ENCODE measurements at places on chromosomes 1 and 21.

DNA sequence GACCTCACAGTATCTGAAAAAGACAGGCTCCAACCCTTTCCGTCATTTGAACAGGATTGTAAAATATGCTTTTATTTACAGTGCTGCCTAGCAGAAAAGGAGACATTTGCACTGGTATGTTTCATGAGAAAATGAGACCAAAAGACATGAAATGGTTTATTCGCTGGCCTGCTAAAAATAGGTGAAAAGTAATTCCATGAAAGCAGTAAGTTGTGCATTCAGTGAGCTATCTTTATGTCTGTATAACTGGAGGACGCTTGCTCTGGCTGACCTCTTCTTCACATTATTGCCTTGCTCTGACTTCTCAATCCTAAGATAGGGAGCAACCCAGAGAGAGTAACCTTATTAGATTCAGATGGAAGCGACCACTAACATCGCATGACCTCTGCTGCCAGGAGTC is 38.3 kb downstream of the ODF2L start:
- no peak for DNase-seq

- DNase-seq, result no peak
Observed at GRCh38 chr1:6313393-6314200, 52.7 kb upstream of the GPR153 start.

GRCh38 chr1:117696561-117696960 is 90.7 kb downstream of the TENT5C start:
- peak; percentile 77 for DNase-seq

DNA sequence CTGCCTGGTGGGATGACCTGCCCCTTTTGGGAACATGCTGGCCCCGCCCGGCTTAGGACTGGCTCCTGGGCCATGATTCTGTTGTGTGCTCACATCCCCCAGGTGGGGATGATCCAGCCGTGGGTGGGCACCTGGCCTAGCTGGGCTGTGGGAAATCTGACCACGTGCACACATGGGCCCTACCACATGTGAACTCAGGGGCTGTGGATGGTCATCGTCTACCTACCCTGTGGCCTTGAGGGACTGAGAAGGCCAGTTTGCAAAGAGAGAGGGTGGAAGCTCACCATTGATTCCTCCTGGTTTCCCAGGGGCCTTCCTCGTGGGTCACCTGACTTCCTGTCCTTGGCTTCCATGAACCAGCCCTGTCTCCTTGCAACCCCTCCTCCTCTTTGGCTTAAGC is 19.4 kb upstream of the PCP4 start:
- DNase-seq, result no peak

DNA sequence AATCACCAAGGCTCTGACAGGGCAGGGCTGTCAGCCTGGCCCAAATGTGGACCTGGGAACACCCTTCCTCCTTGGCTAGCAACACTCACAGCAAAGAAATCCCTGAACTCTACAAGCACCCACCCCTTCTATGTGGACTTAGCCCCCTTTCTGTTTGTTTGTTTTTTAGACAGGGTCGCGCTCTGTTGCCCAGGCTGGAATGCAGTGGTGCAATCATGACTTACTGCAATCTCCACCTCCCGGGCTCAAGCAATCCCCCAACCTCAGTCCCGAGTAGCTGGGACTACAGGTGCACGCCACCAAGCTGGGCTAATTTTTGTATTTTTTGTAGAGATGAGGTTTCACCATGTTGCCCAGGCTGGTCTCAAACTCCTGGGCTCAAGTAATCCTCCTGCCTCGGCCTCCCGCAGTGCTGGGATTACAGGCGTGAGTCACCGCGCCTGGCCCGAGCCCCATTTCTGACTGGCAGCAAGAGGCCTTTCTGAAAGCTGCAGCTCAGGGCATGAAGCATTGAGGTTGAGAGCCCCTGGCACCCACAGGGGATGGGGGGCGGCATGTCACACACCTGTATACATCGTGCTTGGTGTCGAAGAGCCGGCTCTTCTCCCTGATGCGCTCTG is 16.2 kb downstream of the RIPK4 start:
- DNase-seq, result no peak

- no peak for DNase-seq
Observed at GRCh38 chr21:43910460-43910859, 45.4 kb downstream of the AGPAT3 start.

DNA sequence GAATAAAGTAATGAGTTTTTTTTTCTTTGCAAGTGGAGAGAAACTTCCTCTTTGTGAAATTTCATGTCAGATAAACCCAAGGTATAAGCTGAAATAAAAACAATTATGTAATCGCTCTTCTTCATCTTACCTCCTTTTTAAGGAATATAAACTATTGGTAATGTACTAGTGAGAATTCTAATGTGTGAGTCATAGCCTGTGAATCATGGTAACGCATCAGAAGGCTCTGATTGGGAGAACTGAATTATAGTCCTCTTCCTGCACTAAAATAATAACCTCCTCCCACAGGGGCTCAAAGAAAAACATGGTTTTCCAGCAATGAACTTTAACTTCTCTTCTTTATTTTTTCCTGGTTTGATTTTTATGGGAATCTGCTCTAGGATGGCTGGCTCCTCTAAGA is 57.1 kb upstream of the COX20 start:
- peak; percentile 87 for DNase-seq

DNA sequence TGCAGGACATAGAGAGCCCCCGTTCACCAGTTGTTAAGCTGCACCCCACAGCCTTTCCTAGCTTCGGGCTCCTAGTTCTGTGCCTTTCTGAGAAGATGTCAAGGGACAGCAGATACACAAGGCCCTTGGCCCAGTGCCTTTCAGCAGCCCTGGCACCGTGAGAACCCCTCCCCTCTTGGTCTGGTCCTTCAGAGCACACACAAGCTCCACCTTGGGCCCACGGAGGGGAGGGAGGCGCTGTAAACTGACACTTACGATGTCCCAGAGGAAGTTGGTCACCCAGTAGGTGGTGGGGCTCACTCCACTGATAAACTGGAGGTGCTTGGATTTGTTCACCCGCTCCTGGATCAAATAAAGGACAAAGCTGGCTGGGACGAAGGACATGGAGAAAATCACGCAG is 101.6 kb downstream of the ABCA4 start:
- DNase-seq, result no peak

GRCh38 chr1:54125386-54126070 is 27.3 kb downstream of the CDCP2 start:
- DNase-seq, result no peak

GRCh38 chr21:36773995-36774394 is 75.1 kb downstream of the SIM2 start:
- no peak for DNase-seq

DNA sequence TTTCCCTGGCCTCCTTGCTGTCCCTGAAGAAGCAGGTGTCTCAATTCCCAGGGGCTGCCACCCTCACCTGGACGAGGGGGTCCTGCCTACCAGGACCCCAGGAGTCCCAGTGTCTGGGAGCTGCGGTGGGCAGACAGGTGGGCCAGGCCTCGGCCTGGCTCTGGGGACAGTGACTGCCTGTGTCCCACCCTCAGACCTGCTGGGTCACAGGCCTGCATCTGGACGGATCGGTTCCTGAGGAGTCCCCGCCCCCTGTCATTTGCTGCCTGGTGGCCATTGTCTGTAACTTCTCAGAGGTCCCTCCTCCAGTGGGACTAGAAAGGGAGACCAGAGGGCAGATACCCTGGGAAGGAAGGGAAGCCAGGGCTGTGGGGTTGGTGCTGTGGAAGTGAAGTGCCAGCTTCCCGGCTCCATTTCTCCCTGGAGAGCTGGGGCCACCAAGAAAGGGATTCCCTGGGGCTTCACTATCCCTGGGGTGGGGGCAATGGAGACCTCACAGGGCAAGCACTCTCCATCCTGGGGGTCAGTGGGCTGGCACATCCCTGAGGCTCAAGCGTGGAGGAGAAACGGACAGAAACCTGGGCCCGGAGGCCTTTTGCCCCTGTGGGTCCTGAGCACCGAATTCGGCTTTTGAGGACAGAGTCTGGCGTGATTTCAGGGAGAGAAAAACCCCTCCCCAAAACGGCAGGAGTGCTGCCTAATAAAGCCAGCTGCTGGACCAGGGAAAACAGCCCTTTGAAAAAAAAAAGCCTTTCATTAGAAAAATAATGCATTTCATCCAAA is 157.3 kb downstream of the PEX14 start:
- no peak for DNase-seq

- DNase-seq, result peak; percentile 48
Observed at GRCh38 chr1:54311506-54311905, 94.7 kb downstream of the SSBP3 start.

- no peak for DNase-seq
Observed at GRCh38 chr1:233238884-233239431, 56.6 kb downstream of the PCNX2 start.

- no peak for DNase-seq
Observed at GRCh38 chr1:231990388-231990787, 363.8 kb downstream of the DISC1 start.

- DNase-seq, result no peak
Observed at GRCh38 chr21:31905503-31906451, 33.0 kb downstream of the HUNK start.

DNA sequence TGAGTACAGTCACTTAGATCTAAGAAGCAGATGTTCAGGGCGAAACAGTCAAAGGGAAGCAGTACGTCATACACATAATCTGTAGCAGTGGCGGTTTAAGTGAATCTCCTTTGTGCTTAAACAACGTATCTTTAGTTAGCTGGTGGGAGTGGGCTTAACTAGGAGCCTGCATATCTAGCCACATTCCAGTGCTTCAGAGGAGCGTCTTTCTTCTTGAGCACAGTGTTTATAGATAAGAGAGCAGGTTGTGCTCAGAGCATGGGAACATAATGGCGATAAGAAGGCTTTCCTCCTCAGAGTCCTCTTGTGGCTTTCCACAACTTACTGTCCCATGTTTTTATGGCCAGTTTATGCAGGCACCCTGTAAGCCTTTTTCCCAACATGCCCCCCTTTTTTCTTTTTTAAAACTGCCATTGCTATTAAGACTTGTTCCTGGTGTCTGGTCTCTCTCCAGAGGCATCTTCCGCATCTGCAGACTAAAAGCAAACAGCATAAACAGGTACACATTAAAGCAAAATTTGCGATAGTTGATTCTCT is 3.2 kb downstream of the DAP3 start:
- no peak for DNase-seq

- no peak for DNase-seq
Observed at GRCh38 chr21:35645991-35646390, 414.3 kb downstream of the SETD4 start.

- DNase-seq, result peak; percentile 95
Observed at GRCh38 chr1:196180847-196181593, 427.2 kb downstream of the KCNT2 start.

DNA sequence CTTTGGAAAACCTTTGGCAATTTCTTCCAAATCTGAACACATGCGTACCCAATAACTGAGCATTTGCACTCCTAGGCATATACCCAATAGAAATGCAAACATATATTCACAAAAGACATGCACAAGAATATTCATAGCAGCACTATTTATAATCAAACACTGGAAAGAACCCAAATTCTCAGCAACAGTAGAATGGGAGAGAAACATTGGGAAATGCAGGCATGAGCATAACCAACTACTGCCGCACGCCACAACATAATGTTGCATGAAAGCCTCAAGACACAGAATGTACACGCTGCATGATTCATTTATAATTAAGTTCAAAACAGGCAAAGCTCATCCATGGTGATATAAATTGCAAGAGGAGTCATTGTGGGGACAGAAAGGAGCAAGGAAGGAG is 69.5 kb upstream of the FBXO28 start:
- no peak for DNase-seq

DNA sequence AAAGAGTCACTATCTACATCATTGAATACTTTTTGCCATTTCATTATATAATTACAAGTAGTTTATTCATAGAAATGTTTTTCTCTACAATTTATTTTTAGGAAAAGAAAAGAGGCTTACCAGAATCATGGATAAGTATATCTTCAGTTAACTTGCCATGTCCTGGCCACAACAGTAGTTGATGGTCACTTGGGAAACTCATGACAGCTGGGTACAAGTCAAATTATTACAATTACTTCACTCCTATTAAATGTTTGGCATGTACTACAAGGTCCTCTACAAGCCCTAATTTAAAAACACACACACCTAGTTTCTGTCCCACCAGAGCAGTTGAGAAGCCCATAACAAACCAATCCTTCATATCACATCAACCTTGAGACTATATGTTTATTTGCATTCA is 29.4 kb downstream of the PALMD start:
- no peak for DNase-seq

DNA sequence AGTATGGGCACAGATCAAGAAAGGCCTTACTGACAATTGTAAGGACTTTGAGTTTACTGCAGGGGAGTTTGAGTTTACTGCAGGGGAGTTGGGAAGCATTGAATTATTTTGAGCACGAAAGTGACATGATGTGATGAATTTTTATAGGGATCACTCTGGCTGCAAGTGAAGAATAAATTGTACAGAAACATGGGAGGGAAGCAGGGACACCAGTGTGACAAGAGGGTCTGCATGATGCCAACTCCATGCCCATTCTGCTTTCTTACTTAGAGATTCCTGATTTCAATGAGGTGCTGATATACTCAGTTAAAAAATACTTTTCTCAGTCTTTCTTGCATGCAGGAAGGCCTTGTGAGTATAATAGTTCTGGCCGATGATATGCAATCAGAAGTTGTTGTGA is 234.4 kb downstream of the CENPF start:
- DNase-seq, result no peak

DNA sequence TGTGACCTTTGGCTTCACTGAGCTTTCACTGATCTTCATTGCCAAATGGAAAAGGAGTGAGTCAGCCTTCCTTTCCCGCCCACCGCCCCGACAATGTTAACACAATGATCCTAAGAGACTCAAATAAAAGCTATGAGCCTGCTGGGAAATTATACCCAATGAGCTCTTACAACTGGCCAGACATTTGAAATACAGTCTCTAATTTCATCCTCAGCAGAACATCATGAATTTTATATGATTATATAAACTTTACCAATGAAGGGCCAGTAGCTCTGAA is 252.5 kb downstream of the SIPA1L2 start:
- peak; percentile 42 for DNase-seq

DNA sequence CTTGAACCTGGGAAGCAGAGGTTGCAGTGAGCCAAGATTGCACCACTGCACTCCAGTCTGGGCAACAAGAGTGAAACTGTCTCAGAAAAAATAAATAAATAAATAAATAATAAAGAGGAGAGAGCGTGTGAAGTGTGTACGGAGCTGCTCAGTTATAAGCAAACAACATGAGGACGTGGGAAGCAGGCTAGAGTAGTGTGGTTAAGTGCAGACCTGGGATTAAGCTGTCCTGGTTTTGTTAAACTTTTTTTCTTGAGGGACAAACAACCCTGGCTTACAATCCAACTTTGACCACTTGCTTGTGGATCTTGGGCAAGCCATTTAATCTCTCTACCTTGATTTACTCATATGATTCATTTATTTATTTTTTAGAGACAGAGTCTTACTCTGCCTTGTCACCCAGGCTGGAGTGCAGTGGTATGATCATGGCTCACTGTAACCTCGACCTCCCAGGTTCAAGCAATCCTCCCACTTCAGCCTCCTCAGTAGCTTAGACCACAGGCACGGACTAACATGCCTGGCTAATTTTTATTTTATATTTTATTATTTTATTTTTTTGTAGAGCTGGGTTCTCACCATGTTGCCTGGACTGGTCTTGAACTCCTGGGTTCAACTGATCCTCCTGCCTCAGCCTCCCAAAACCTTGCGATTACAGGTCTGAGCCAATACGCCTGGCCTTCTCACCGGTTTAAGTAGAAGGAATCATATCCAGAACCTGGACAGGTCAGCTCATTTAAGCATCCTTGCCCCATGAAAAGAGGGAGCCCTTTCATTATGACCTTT is 52.7 kb downstream of the RPS6KA1 start:
- DNase-seq, result no peak

- no peak for DNase-seq
Observed at GRCh38 chr1:114092186-114093062, 61.2 kb downstream of the SYT6 start.

Measured in fibroblast of skin of right quadriceps (primary cell).